T-helper 2 cell (primary cell): ENCODE measurements at places on chromosomes 3 and 15.
A peak's percentile ranks its signal among the peaks of the same experiment; 100 is the strongest.

GRCh38 chr3:126620738-126621137, 34.2 kb downstream of the TXNRD3 start:
- DNase-seq = no peak

GRCh38 chr3:138397983-138398382, 36.4 kb upstream of the ESYT3 start:
- no peak for DNase-seq

DNA sequence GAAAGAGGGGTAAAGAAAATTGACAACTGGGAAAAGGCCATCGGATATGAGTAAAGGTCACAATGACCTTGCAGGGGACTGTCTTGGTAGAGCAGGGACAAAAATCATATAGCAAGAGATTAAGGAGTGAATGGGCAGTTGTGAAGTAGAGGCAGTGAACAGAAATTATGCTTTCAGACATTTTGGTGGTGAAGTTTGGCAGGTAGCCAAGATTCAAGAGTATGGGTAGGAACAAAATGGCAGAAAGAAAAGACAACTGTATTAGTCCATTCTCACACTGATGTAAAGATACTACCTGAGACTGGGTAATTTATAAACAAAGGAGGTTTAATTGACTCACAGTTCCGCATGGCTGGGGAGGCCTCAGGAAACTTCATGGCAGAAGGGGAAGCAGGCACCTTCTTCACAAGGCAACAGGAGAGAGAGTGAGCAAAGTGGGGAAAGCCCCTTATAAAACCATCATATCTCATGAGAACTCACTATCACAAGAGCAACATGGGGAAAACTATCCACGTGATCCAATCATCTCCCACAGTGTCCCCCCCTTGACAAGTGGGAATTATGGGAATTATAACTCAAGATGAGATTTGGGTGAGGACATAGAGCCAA, 84.0 kb downstream of the CGNL1 start:
- no peak for DNase-seq

DNA sequence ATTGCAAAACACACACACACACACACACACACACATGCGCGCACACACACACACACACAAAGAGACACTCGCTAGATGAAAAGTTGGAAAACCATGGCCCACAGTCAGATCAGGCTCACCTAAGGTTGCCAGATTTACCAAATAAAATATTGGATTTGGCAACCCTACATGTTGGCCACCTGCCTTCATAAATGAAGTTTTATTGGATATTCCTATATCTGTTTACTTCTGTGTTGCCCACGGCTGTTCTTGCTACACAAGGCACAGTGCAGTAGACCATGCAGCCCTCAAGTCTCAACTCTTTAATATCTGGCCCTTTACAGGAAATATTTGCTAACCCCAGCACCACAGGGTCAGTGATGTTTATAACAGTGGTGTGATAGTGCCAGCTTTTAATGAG, 445.0 kb upstream of the PROK2 start:
- no peak for DNase-seq

- DNase-seq = no peak
Measured at GRCh38 chr15:31273258-31273941, 53.2 kb upstream of the KLF13 start.

DNA sequence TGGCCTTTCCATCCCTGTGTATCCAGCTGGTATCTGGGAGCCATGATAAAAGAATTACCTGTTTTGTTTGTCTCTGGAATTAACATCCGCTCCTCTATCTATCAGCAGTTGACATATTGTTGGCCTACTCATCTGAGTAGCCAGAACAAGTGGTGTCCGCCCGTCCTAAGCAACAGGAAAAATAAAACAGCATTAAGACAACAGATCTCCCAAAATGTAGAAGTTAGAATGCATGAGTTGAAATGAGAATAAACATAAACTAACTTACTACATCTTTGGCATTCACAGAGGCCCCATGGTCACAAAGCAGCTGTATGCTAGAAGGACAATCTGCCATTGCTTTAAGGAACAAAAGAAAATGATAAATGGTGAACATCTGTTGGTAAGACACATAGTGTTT, 75.9 kb downstream of the UACA start:
- DNase-seq = no peak

DNA sequence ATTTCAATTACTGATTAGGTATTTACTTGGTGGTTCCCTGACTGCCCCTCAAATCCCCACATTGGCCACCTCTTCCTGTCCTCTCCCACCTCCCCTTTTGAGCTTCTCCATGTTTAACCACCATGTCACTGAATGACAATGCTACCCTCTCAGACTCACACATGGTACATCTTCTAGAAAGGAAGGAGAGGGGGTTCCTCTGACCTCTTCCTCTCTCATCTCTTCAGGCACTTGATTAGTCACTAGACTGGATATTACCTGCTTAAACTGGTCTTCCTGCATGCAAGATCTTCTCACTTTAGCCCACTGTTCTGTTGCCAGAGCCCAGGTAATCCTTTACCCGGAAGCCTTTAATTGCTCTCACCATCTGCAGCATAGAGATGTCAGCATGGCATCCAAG, 64.9 kb downstream of the DIPK2A start:
- no peak for DNase-seq

DNA sequence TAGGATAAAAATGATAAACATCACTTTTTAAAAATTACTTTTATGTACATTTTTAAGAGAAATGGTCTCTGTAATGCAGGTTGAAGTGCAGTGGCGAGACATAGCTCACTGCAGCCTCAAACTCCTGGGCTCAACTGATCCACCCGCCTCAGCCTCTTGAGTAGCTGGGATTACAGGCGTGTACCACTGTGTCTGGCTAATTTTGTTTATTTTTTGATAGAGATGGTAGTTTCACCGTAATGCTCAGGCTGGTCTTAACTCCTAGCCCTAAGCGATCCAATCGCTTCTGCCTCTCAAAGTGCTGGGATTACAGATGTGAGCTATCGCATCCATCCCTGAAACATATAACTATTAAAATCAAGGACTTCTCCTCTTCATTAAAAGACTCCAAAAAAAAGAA, 63.1 kb upstream of the CSPG5 start:
- no peak for DNase-seq

DNA sequence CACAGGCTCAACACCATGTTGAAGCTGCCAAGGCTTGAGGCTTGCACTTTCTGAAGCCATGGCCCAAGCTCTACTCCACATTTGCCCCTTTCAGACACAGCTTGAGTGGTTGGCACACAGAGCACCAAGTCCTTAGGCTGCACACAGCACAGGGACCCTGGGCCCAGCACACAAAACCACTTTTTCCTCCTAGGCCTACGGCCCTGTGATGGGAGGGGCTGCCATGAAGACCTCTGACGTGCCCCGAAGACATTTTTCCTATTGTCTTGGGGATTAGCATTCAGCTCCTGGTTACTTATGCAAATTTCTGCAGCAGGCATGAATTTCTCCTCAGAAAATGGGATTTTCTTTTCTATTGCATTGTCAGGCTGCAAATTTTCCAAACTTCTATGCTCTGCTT, 445.5 kb downstream of the NLGN1 start:
- no peak for DNase-seq

DNA sequence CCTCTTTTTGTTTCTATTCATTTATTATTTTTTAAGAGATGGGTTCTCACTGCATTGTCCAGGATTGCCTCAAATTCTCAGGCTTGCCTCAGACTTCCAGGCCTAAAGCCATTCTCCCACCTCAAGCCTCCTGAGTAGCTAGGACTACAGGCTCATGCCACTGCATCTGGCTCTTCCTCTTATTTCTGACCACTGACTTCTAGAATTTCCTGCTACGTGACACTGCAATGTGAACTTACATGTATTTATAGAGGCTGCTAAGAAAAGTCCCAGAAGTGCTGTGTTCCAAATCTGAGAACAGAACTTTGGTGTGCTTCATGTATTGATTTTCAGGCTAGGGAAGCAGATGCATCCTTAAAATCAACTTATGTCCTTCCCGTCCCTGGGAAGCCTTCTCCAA, 407.4 kb downstream of the RSL24D1 start:
- no peak for DNase-seq

DNA sequence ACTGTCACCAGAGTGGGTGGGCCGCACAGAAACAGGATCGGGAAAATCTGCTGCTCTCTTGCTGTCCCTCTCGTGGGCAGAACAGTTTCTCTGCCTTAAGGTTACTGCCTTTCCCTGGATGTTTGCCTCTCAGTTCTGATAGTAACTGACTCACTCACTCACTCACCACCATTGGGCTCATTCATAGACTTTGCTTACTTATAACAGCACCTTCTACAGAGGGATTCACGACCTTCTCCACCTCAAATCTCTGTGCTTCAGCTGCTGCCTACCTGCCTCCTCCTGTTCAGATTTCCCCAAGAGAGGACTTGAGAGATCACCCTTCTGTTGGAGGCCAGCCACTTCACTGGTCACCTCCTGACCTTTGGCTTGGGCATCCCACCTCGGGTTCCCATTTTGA, 147.7 kb upstream of the ICE2 start:
- DNase-seq = no peak

DNA sequence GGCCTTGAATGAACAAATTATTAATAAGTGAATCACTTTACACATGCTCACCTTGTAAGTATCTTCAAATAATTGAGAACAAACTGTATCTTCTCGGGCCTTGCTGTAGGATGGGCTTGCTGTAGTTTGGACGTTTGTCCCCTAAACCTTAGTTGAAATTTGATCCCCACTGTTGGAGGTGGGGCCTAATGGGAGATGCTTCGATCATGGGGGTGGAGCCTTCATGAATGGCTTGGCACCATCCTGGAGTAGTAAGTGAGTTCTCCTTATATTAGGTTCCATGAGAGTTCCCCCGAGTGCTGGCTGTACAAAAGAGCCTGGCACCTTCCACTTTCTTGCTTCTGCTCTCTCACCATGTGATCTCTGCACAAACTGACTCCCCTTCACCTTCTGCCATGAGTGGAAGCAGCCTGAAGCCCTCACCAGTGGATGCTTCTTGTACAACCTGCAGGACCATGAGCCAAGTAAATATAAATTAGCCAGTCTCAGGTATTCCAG, 29.3 kb downstream of the PIGB start:
- no peak for DNase-seq

DNA sequence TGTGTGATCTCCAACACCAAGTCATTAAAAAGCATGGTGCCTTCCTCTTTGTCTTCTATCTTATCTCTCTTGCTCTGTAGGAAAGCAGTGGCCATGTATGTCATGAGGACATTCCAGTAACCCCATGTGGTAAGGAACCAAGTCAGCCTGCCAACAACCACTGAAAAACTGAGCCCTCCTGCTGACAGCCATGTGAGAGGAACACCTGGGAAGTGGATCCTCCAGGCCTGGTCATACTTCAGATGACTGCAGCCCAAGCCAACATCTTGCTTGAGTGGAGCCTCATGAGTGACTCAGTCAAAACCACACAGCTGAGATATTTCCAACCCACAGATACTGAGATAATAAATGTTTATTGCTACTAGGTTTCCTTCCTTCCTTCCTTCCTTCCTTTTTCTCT, 597.3 kb downstream of the ZIC1 start:
- peak; percentile 1 for DNase-seq

- DNase-seq = no peak
Measured at GRCh38 chr15:33095641-33096040, 98.9 kb downstream of the FMN1 start.

GRCh38 chr3:170327040-170327808, 30.3 kb upstream of the SKIL start:
- no peak for DNase-seq

DNA sequence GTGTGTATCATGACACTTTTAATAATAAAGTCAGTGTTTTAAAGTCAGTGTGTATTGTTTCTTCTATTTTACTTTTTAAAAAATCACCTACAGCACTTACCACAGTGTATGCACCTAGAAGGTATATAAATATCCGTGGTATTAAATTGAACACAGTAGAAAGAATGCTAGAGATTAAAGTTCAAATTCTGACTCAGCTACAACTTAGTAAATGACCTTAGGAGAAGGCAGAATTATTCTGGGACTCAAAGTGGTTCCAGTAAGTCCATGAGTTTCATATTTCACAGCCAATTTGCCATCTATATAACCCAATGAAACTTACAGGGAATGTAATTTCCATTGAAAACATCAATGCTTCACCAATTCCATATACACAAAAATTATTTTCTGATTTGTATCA, 52.7 kb upstream of the MAP4 start:
- no peak for DNase-seq

DNA sequence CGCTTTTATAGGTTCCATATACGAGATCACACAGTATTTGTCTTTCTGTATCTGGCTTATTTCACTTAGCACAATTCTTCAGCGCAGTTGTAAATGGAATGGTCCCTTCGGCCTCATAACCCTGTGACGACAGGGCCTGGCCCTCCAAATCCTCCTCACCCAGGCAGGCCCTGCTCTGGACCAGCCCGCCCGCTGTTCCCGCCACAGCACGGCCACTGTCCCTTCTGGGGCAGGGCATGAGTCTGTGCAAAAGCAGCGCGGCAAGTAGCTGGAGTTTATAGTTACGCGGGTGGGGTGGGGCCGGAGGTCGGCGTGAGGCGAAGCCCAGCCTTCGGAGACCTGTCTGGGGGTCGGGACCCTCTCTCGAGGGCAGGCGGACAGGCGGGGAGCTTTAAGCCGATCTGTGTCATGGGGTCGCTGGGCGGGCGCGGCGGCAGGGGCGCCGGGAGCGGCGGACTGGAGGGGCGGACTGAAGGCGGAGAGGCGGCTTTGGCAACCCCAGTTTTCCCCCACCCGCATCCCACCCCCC, 543 bp downstream of the ARPIN start:
- no peak for DNase-seq

DNA sequence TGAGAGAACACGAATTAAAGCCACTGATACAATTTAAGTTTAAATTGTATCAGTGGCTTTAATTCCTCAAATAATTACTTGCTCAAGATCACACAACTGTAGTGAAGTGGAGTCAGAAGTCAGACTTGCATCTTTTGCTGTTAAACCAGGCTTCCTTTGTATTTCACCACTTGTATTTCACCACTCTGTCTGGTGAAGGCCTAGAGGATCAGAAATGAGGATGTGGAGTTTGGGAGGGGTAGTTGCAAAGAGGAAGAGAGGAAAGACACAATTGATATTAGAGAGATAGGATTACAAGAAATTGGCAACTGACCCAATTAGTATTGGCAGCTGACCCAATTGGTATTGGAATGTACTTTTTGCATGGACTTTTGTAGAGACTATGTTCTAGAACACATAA, 288.1 kb upstream of the GPR149 start:
- DNase-seq = no peak

DNA sequence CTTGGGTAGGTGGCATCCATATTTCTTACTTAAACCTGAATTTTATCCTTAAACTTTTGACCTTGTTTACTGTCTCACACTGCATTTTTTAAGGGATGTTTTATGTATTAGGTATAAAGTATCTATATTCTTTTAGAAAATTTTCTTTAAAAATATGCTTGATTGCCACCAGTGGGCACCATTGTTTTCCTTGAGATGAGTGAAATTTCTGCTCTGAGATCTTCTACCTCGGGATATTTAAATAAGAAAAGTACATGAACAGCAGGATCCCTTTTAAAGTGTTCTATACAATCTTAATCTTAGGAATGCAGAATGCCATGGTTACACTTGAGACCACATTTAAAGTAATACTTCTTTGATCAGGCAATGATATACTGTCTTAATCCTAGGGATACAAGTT, 108.7 kb downstream of the SLMAP start:
- no peak for DNase-seq

- no peak for DNase-seq
Measured at GRCh38 chr3:60126511-60127304, 1076.9 kb upstream of the CFAP20DC start.

GRCh38 chr15:60781211-60781713, 302.3 kb upstream of the ICE2 start:
- DNase-seq = no peak

- DNase-seq = no peak
Measured at GRCh38 chr15:51561271-51561670, 61.3 kb downstream of the DMXL2 start.
